ENCODE measurements at places on chromosomes 2 and 18.

GRCh38 chr18:22339913-22340312 lies 77.8 kb downstream of the CTAGE1 start:
- DNase-seq: no peak

GRCh38 chr18:25873833-25874232 lies 216.6 kb downstream of the SS18 start:
- DNase-seq: no peak

- DNase-seq: no peak
Measured at GRCh38 chr18:58497845-58498244, 131.0 kb downstream of the ALPK2 start.

DNA sequence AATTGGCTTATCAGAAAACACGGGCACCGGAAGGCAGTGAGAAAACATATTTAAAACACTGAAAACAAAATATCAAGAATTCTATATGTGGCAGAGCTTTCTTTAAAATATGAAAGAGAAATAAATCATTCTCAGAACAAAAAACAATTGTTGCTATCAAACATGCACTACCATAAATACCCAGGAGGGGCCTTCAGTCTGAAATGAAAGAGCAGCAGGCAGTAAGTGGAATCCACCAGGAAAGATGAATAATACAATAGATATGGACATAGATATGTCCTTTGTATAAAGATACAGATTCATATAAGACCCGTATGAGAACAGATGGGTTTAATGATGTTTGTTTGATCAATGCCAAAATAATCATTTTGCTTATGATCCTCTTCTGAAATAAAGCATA lies 142.0 kb downstream of the TMEM18 start:
- no peak for DNase-seq

DNA sequence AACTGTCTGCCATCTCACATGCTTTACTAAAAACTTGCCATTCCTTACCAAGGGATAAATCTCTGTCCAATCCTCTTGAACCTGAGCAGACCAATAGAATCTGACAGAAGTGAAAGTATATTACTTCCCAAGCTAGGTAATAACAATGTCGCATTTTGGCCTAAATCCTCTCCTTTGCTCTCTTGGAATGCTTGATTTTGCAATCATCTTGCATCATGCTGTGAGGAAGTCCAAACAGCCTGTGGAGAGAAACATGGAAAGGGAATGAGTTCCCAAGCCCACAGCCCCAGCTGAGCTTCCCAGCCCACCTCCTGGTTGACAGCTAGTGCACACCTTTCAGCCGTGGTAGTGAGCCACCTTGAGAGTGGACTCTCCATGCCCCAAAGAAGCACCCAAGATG lies 540.6 kb downstream of the STK39 start:
- no peak for DNase-seq

DNA sequence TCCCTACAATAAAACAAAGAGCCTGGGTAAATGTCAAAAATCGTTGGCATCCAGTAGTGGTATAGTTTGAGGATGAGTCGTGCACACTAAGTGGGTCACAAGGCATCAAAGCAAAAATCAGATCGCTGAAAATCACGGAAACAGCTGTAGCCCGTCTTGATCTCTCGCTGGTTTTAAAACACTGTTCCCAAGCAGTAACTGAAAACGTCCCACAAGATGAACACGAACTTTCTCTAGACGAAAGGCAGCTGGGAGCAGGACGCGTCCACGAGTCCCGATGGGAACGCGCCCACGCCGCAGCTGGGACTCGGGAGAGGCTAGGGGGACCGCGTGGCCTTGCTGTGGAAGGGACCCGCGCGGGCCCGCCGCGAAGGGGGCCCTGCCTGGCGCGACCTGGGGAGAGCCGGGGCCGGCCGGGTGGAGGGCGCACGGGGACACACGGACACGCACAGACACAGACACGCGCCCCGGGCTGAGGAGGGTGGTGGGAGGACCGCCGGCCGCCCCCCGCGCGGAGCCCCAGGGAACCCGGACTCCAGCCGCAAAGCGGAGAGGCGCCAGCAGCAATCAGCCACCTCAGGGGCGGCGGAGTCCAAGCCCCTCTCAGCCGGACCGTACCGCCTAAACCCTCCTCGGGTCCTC lies 651 bp downstream of the STK17B start:
- no peak for DNase-seq

DNA sequence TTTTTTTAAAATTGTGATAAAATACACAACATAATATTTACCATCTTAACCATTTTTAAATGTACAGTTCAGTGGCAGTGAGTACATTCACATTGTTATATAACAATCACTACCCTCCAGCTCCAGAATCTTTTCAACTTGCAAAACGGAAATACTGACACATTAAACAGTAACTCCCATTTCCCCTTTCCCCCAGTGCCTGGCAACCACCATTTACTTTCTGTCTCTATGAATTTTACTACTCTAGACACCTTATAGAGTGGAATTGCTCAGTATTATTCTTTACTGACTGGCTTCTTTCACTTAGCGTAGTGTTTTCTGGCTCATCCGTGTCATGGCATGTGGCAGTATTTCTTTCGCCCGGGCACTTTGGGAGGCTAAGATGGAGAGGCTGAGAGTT lies 32.6 kb downstream of the FASTKD2 start:
- no peak for DNase-seq

DNA sequence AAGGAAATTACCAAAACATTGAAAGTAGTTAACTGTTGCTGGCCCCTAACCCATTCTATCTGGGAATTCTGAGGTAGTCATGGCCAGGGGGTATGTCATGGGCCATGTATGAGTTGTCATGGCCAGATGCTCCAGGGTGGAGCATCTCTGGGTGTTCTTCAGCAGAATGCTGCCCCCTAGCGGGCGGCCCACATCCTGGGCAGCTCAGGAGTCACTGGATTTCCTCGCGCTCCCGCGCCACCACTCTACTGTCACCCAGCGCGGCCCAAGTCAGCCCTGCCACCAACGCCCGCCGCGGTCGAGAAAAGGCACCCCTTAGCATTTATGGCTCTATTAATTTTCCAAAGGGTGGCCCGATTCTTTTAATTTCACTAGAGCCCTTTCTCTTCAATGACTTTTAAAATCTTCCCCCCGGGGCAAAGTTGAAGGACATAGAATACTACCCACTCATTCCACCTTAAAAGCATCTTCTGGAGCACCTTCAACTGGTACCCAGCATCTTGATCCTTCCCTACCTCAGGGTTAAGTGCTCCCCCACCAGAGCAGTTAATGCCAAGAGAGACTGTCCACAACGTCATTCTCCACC lies 41.6 kb downstream of the PKDCC start:
- no peak for DNase-seq

DNA sequence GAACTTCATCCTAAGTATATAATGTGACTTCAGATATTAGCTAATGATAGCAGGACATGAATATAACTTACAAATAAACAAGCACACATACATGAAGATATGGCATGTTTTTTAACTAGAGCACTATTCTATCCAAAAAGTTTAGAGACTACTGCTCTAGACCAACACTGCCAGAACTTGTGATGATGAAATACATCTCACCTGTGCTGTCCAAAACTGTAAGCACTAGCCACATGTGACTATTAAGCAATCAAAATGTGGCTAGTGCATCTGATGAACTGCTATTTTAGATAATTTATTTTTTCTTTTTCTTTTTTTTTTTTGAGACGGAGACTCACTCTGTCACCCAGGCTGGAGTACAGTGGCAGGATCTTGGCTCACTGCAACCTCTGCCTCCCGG lies 7.1 kb downstream of the AAK1 start:
- DNase-seq: no peak
